ENCODE measurements at places on chromosomes 12 and 14. TPM values are rescaled to one million over a fixed set of nuclear protein-coding genes. Genes with fewer than 3 reads are reported as not detected.
A peak's percentile ranks its signal among the peaks of the same experiment; 100 is the strongest.

The SIVA1 gene
- 99.3 TPM for total RNA-seq

- H3K4me1 ChIP-seq, result peaks cover 23% of the 10 kb centered on the region
- no peaks in the 10 kb centered on the region for H3K27me3 ChIP-seq
- H3K4me3 ChIP-seq, result peak overlapping the region; percentile 86
- DNase-seq, result no peak
These were observed 1.7 kb downstream of the ORAI1 start for GRCh38 chr12:121628037-121628436.

The COX6A1 gene
- total RNA-seq, result 492 TPM

- DNase-seq, result no peak
- H3K4me3 ChIP-seq, result no peak overlapping the region
- H3K27ac ChIP-seq, result no peak overlapping the region
- no peaks in the 10 kb centered on the region for H3K27me3 ChIP-seq
- no peaks in the 10 kb centered on the region for H3K36me3 ChIP-seq
These were observed 65.3 kb upstream of the C14orf180 start for GRCh38 chr14:104514156-104514848.

DNA sequence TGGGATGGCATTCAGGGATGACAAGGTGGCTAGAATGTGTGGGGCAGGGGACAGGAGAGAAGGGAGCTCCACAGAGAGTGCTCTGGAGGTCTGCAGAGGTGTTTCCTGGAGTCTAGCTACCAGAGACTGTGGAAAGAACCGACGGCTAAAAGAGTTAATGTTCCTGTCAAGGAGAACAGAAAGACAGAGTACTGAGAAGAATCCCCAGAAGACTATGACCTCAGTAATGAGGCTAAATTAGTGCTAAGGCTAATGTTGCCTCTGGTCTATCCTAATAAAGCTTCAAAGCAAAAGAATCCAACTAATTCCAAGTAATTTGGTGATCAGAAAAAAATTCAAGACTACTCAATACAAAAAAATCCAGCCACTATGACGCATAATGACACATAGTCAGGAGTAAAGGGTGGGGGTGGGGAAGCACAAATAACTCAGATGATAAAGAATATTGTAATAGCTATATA lies 44.7 kb downstream of the FERMT2 start:
- no peak overlapping the region for H3K4me3 ChIP-seq
- DNase-seq, result no peak
- no peaks in the 10 kb centered on the region for H3K27me3 ChIP-seq
- no peaks in the 10 kb centered on the region for H3K36me3 ChIP-seq
- H3K27ac ChIP-seq, result no peak overlapping the region
- 0 out of 2 replicates have a peak, but pooled peaks cover 6% of the 10 kb centered on the region for H3K4me1 ChIP-seq

DNA sequence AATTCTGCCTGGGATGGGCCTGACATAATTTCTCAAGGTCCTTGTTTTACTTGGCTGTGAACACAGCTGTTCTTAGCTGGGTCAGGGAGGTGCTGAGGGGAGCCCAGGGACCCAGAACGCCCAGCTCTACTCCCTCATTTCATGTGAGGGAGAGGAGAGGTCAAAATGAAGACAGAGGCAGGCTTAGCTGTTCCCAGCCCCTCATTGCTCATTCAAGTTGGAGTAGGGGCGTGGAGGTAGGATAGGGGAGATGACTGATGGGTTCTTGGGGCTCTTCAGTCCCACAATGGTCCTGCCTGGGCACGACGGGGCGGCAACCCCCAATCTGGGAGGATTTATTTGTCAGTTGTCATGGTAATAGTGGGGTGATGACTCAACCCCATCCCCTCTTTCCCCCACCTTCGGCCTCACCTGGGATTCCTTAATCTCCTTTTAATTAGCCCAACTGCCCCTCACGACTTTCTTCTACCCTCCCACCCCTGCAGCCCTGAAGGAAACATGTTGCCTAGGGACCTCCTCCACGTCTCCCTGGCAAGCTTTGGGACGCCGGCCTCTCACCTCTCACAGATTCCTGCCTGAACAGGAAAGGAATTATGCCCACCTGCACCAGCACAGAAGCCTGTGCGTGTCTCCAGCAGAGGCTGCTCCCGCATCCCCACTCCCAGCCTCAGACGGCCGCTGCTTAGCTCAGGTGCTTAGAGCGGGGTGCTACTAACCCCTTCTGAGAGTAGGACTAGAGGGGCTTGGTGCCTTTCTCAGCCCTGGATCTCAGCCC lies 10.2 kb downstream of the SPRYD3 start:
- H3K4me1 ChIP-seq, result peaks cover 7% of the 10 kb centered on the region
- no peaks in the 10 kb centered on the region for H3K27me3 ChIP-seq
- H3K4me3 ChIP-seq, result no peak overlapping the region

The CD163 gene
- total RNA-seq, result 1.4 TPM

DNA sequence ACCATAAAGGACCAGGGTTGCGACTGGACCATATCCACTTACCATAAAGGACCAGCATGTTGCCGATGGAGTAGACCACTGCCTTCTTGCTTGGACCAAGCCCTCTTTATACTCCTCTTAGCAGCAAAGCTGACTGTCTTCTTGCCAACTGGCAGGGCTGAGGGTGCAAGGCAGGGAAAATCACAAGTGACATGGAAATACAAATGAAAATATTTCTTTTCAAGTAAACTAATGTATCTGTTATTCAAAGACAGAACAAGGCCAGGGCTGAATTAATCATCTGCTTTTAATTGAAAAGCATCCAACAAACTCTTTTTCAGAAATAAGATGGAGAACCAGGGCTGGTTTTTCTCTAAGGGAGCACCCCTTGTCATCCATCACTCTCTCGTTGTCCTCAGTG lies at the start of gene CELA1:
Gene CELA1, minus strand, starts transcription at position 99 of the 400 bp plus-strand sequence. Its CDS starts 41 bp downstream, at position 58.
- H3K36me3 ChIP-seq, result no peaks in the 10 kb centered on the region
- H3K4me3 ChIP-seq, result no peak within 1 kb of the TSS
- no peak within 1 kb of the TSS for H3K27ac ChIP-seq
- DNase-seq, result no peak
- H3K4me1 ChIP-seq, result peaks cover 11% of the 10 kb centered on the region

- no peaks in the 10 kb centered on the region for H3K4me1 ChIP-seq
- H3K27me3 ChIP-seq, result peaks cover 2% of the 10 kb centered on the region
- no peak for DNase-seq
- no peak overlapping the region for H3K4me3 ChIP-seq
- H3K27ac ChIP-seq, result no peak overlapping the region
These were observed 7.1 kb downstream of the BCL11B start for GRCh38 chr14:99264691-99265450.

DNA sequence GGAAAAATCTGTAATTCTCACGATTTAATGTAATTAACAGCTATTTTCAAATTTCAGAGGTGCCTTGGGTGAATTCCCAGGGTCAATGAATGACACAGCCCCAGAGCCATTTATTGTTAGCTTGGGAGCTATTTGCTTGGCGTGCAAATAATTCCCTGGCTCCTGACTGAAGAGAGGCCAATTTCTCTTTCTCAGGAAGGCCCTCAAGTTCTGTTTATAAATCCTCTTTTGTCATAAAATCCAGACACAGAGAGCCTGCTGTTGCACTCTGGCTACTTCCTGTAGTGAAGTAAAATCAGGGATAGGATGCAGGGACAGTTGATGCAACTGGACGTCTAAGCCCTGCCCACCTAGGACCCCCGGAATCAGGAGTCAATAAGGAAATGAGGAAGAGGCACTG lies 154.3 kb downstream of the TMX1 start:
- no peaks in the 10 kb centered on the region for H3K27me3 ChIP-seq
- no peaks in the 10 kb centered on the region for H3K4me1 ChIP-seq
- no peak overlapping the region for H3K4me3 ChIP-seq
- no peak for DNase-seq

The BBS10 gene
- 6.3 TPM for total RNA-seq

The EXOC5 gene
- 69.8 TPM for total RNA-seq

DNA sequence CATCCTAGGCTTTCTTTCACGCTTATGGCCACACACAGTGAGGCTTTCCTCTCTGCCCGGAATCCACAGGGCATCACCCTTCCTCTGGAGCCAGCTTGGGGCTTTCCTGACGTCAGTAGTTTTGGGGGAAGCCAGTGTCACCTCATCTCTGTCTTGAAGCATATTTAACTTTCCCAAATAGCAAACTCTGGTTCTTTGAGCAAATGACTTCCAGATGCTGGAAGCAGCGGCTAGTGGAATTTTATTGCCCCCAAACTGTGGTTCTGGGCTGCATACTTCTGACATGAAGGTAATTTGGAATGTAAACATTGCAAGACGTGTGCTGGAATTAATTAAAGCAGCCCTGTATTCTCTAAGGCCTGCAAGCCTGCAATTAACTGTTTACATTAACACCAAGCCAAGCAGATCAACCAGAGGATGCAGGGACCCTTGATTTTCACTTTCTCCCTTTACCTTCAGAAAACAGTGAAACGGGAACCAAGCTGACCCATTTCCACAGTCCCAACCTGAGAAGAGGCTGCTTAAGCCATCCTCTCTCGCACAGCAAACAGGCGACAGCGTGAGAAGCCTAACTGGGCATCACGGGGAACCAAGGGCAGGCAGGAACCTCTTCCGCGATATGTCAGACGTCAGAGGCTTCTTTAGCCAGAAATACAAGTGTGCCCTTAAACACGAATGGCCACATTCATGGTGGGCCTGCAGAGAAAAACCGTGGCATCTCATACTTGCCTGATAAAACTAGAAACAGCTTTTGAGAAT lies 258.4 kb downstream of the CACNA1C start:
- no peak overlapping the region for H3K27ac ChIP-seq
- H3K4me3 ChIP-seq, result no peak overlapping the region
- no peaks in the 10 kb centered on the region for H3K4me1 ChIP-seq

GRCh38 chr12:95701275-95701674 lies 89.3 kb downstream of the NTN4 start:
- H3K4me1 ChIP-seq, result no peaks in the 10 kb centered on the region
- H3K4me3 ChIP-seq, result no peak overlapping the region
- H3K36me3 ChIP-seq, result no peaks in the 10 kb centered on the region
- H3K27me3 ChIP-seq, result no peaks in the 10 kb centered on the region
- peak overlapping the region; percentile 42 for H3K27ac ChIP-seq

DNA sequence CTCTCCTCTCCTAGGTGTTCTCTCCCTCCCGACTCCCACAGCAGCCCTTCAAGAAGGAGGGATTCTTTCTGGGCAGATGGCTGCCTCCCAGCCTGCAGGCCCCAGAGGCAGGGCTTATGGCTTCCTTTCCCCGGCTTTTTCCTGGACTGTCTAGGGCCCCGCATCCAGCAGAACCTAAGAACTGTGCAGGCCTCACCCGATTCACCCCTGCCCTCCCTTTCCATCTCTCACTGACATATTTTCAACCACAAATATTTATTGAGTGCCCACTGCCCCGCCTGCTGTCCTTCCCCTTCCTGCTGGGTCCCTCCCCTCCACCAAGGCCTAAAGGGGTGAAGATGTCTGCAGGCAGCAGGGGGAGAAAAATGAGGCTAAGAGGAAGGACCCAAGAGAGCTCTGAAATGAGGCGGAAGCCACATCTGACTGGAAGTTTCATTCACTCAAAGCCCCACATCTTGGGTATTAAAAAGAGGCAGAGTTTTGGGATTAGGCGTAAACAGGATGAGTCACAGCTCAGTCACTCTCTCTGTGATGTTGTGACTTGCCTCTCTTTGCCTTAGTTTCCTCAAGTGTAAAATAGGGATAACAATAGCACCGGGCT lies 2.9 kb downstream of the SCNN1A start:
- H3K27ac ChIP-seq, result peak overlapping the region; percentile 89
- H3K36me3 ChIP-seq, result no peaks in the 10 kb centered on the region
- H3K4me3 ChIP-seq, result no peak overlapping the region
- peaks cover 73% of the 10 kb centered on the region for H3K4me1 ChIP-seq
- DNase-seq, result peak; percentile 83

The HNF1A gene
- total RNA-seq, result 41.2 TPM

GRCh38 chr14:101780390-101780789 lies 18.9 kb downstream of the PPP2R5C start:
- no peak overlapping the region for H3K4me3 ChIP-seq
- no peaks in the 10 kb centered on the region for H3K36me3 ChIP-seq
- no peak overlapping the region for H3K27ac ChIP-seq
- H3K4me1 ChIP-seq, result no peaks in the 10 kb centered on the region

- H3K27me3 ChIP-seq, result no peaks in the 10 kb centered on the region
- H3K4me3 ChIP-seq, result peak overlapping the region; percentile 52
- no peaks in the 10 kb centered on the region for H3K4me1 ChIP-seq
- DNase-seq, result no peak
- no peaks in the 10 kb centered on the region for H3K36me3 ChIP-seq
These were observed 26.7 kb upstream of the UBC start for GRCh38 chr12:124941170-124941527.

- H3K4me3 ChIP-seq, result no peak overlapping the region
- no peak overlapping the region for H3K27ac ChIP-seq
- no peaks in the 10 kb centered on the region for H3K36me3 ChIP-seq
- no peaks in the 10 kb centered on the region for H3K27me3 ChIP-seq
- H3K4me1 ChIP-seq, result peaks cover 3% of the 10 kb centered on the region
- no peak for DNase-seq
These were observed 17.0 kb downstream of the EEA1 start for GRCh38 chr12:92912052-92912451.

- no peak overlapping the region for H3K27ac ChIP-seq
- DNase-seq, result peak; percentile 82
- H3K4me3 ChIP-seq, result no peak overlapping the region
- no peaks in the 10 kb centered on the region for H3K36me3 ChIP-seq
- H3K4me1 ChIP-seq, result no peaks in the 10 kb centered on the region
These were observed 59.8 kb upstream of the C12orf71 start for GRCh38 chr12:27142101-27142721.

DNA sequence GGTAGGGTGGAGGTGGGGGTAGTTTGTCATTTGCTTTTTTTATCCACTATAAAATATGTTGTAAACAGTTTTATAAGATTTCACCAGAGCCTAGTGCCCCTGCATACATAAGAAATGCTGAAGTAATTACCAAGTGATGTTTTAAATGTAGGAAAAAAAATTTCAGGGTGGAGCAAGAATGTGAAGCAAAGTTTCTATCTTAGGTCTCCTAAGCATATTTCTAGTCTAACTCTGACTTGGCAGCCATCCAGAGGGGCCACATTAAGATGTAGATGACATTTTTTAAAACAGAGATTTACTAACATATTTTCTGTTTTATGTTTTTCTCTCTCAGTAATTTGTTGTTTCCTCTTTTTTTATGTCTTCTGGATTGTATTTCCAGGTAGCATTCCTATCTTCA lies 15.8 kb upstream of the KRAS start:
- no peaks in the 10 kb centered on the region for H3K4me1 ChIP-seq
- no peaks in the 10 kb centered on the region for H3K27me3 ChIP-seq
- H3K4me3 ChIP-seq, result no peak overlapping the region
- no peak overlapping the region for H3K27ac ChIP-seq

DNA sequence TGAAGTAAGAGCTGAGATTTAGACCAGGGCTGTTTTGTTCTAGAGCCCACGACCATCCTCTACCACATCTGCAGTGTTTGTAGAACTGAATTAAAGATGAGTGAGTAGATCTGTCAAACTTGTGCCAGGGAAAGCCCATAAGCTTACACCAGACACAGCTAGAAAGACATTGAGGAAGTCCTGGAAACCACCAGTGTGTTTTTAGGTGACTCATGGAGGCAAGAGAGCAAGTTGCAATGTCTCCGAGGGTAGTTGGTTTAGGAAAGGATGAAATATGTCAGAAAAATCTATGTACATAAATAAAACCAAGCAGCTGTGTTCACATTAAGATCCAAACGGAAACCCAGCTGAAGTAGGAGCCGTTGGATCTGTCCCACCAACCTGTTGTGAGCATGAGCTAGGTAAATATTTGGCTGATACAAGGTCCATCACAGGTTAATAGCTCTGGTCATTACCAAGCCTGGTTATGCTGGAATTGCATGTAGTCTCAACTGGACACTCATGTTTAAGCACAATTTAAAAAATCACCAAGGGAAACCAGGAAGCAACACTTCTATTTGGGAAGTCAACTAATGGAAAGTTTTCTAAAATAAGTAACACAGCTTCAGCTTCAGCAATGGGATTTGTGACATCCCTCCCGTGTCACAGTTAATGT lies 49.9 kb upstream of the PLEKHG3 start:
- no peak overlapping the region for H3K4me3 ChIP-seq
- DNase-seq, result no peak
- H3K4me1 ChIP-seq, result peaks cover 25% of the 10 kb centered on the region

GRCh38 chr12:108664338-108665258 lies 30.9 kb upstream of the SELPLG start:
- H3K4me1 ChIP-seq, result peaks cover 6% of the 10 kb centered on the region
- H3K36me3 ChIP-seq, result no peaks in the 10 kb centered on the region
- peak; percentile 90 for DNase-seq
- no peak overlapping the region for H3K4me3 ChIP-seq

All from Caco-2 (cell line).